ENCODE measurements at places on chromosomes 4 and X.
A peak's percentile ranks its signal among the peaks of the same experiment; 100 is the strongest.

- DNase-seq = no peak
These were observed 93.9 kb downstream of the MID1 start for GRCh38 chrX:10526451-10526850.

DNA sequence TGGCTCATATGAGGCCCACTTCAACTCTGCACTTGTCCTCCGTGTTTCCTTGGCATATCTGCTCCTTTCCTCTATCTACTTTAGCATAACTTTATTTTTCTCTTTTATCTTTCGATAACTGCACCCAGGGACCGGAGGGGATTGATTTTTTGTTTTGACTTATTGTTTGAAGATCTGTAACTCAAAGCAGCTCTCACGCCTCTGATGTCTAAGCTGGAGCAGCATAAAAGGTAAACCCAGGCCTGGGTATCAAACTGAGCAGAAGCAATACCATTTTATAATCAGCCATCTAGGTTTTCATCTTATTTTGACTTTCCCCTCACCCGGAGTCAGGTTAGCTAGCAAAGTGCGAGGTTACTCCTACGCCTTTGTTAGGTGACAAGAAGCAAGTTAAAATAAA is 28.4 kb downstream of the LEF1 start:
- DNase-seq = peak; percentile 65

- no peak for DNase-seq
These were observed 325.2 kb downstream of the LDB2 start for GRCh38 chr4:16573206-16573605.

DNA sequence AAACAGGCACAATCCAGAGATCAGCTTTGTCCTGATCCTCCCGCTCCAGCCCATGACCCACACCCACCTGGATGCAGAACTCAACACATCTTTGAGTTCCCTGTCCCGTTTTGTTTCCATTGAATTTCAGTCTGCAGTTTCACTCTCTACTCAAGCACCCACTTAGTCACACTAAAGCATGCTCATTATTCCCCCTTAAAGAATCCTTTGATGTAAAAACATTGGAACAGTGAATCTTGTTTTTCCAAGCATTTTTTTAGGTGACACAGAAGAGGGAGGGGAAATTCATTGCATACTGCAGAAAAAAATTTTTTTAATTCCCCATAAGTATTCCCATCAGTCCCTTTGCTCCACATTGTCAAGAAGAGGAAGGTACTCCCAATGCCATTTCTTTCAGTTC is 249.7 kb upstream of the TTC29 start:
- no peak for DNase-seq

DNA sequence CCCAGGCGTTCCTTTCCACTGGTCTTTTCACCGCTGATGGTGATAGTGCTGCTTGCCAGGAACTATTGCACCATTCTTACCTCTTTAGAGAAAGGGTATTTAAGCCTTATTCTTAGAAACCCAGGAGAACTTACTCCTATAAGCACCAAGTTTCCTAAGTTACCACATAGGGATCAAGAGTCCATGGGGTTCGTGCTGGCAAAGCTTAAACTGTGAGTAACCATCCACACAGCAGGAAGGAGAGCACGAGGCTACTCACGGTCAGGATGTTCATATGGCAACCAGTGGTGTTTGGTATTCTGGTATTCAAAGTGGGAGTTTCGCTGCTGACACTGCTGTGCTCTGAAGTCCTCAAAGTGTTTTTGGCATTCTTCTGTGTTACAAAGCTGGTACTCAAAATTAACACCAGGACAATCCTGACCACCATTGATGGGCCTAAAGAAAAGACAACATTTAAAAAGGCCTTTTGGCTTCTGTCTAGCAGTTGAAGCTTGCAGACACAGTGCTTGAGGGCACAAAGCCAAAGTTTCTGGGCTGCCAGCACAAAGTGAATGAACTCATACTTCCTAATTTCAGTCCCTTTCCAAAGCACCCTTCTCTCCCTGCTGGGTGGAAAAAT is 256.9 kb downstream of the ADAMTS3 start:
- DNase-seq = no peak

DNA sequence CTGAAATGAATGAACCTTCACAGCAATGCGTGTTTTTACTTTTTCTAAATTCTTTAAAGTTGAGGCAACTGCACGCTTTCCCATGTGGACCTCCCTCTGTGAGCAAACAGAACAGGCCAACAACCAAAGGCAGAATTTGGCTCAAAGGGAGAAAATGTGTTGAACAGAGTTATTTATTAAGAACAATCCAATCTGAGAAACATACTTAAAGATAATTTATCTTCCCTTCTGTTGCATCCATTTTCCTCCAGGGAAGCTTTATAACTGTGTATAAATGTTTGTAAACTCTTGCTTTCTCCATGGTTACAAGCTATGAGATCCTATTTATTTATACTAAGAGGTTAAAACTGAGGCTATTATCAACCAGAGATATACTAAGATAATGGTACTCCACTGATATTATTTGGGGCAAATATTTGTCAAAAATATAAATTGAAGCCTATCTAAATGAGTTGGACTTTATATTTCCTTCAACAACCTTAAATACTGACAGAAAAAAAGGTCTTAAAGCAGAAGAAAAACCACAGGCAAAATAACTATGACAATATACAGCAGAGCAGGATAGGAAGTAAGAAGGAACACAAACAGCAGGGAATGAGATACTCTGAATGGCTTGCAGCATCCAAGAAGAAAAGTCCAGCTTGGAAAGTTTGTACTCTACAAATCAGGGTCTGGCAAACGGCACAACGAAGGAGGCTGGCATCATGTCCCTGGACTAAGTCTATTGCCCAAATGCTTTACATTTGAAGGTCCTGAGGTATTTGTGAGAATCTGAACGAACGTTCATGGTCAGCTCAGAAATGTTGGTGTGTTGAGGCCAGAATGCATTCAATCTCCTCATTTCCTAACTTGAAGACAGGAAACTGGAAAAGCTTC is 663.2 kb upstream of the INTU start:
- no peak for DNase-seq

DNA sequence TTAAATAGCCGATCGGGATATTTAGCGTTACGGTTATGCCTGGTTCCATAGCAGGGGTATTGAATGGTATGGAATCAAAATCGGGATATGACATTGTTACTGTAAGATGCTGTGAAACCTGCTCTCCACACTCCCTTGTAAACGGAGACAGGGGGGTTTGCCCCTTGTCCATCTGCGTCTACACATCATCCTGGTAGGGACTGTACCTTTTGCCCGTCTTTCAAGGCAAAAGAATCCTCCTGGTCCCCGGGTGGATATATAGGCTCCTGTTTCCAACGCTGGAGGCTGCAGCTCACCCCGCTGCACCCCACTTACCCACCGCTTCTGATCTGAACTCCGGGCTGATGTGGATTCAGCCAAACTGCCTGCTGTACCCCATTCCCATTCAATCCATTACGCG is 189.1 kb downstream of the SHOX start:
- no peak for DNase-seq

DNA sequence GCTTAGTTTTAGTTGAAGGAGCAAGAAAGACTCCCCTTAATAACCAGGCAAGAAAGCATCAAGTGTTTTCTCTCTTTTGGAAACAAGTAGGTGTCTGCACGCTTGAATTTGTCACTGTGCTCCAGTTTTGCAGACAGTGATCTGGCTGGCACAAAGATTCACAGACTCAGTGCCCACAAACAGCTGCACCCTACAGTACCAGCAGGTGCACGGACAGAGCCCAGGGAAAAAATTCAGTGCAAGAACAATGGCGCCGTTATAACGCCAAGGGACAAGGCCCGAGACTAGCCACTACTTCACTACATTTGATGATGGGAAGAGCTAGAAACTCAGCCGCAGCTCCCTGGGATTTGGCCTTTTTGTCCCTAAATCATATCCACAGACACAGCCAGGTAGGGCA is 56.0 kb downstream of the ZNF827 start:
- DNase-seq = no peak

- no peak for DNase-seq
These were observed 2.8 kb downstream of the NKX6-1 start for GRCh38 chr4:84496331-84496705.

DNA sequence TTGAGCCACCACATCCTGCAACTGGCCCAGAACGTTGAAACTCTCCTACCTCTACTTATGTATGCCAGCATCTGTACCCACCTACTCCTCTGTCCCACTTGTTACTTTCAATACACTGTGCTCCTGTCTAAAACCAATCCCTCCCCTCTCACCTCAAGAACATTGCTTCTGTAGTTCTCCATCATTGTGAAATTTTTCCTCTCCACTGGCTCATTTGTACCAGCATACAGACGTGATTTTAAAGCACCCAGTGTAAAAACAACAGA is 25.5 kb upstream of the USO1 start:
- DNase-seq = no peak

- no peak for DNase-seq
These were observed 13.9 kb downstream of the LCORL start for GRCh38 chr4:18007625-18008024.

DNA sequence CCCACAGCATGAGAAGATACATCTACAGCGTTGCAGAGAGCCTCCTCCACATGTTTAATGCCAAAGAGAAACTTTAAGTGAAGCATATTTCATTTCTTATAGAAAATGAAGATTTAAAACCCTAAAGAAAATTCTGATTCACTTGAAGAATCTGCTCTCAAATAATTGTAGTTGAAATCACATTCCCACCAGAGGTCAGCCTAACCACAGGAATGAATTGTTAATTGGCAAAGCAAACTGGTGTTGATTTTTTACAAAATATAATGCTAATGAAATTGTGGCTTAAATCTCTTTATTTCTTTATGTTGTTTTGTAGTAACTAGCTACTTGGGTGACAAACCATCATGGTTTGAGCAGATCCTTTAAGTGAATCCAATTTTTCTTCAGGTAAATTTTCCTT is 31.1 kb upstream of the WDR17 start:
- DNase-seq = no peak

GRCh38 chr4:7451434-7451789 is 16.7 kb upstream of the PSAPL1 start:
- no peak for DNase-seq

DNA sequence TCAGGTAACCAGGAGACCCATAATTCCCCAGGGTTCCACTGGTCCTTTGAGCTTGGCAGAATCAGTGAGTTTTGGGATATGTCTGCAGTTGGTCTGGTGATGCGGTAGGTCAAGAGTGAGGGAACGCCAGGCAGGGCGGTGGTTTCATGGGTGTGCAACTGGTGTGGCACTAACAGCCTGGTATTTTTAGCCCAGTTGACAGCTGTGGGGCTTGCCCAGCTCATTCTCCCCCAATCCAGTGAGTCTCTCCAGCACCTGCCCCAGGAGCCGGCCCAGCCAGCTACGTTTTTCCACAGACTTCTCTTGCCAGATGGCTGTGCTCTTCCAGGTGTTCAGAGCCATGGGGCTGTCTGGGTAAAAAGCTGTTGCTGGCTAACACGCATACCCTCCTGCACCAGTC is 1019.9 kb downstream of the CCSER1 start:
- DNase-seq = no peak

GRCh38 chr4:39609454-39609931 is 29.2 kb downstream of the SMIM14 start:
- no peak for DNase-seq

DNA sequence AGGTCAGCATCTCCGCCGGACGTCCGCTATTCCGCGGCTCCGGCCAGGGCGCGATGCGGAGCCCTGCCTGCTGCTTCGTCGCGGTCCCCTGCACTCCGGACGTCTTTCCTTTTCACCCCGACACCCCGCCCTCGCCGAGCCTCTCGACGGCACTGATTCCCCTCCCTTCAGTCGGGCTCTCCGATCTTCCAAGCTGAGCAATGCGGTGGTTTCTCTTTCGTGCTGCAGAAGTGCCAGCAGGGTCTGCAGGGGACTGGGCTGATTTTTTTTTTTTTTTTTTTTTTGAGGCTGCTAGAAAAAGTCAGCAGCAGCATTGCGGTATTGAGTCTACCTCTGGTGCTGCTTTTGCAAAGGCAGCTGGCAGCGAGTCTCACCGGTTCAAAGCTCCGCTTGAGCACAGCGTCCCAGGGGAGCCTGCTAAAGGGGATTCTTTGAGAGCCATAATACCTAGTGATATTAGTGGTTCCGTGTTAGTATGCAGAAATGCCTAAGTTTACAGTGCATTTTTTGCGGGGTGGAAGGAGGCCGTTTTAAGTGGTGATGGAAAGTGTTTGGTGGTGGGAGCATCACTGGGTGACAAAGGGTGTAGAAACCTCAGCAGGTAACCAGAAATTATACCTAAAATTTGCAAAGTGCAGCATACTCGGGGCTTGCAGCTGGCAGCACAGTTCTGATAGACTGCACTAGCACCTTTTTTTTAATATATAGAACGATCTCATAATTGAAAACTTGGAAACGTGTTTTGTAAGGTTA is 969 bp downstream of the STIM2 start:
- peak; percentile 80 for DNase-seq

DNA sequence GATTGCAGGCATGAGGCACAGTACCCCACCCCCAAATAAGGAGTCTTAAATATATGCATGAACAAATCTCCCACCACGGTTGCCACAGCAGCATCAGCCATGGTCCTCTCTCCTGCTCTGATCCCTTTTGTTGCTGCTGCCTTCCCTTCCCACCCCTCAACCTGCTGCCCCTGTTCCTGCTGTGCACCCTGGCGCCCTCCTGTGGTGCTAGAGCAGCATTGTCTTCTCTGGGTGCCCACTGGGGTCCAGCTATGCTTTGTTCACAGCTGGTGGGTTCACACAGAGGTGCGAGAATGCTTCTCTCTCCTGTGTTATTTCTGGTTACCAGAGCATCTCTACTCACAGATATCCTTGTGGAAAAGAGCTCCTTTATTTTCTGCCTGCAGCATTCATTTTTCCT is 116.2 kb downstream of the GATB start:
- no peak for DNase-seq

DNA sequence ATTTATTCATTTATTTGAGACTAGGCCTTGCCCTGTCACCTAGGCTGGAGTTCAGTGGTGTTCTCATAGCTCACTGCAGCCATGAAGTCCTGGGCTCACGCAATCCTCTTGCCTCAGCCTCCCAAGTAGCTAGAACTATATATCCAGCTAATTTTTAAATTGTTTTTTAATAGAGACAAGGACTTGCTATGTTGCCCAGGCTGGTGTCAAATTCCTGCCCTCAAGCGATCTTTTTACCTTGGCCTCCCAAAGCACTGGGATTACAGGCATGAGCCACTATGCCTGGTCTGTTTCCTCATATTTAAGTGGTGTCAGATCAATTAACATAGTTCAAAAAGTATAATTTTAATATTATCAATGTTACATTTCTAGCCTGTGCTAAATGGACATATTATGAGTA is 68.5 kb downstream of the AFF1 start:
- no peak for DNase-seq

DNA sequence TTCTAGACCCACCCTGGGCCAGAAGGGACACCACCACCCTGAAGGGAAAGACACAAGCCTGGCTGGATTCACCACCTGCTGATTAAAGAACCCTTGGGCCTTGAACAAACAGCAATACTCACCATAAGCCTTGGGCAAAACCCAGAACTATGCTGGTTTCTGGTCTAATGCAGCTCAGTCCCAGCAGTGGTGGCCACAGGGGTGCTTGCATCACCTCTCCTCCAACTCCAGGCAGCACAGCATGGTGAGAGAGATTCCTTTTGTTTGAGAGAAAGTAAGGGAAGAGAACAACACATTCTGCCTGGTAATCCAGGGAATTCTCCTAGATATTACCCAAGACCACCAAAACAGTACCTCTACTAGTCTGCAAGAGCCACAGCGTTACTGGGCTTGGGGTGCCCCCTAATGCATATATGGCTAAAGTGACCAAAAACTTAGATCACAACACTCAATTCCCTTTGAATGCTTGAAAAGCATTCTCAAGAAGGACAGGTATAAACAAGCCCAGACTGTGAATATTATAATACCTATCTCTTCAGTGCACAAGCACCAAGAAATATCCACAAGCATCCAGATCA is 25.7 kb downstream of the RNF128 start:
- no peak for DNase-seq
